ENCODE measurements at places on chromosomes 3 and 15. TPM values are rescaled to one million over a fixed set of nuclear protein-coding genes. Genes with fewer than 3 reads are reported as not detected.

Gene SCG5
- polyA plus RNA-seq = 15.6 TPM

Gene MYRIP
- not detected for polyA plus RNA-seq

Gene RPLP1
- 1,469 TPM for polyA plus RNA-seq

Gene GRK7
- polyA plus RNA-seq = not detected

Gene LOXL1
- 332 TPM for polyA plus RNA-seq

Gene CLK3
- polyA plus RNA-seq = 77.0 TPM

Gene CLDN1
- 7.3 TPM for polyA plus RNA-seq

Gene PPM1L
- 0.14 TPM for polyA plus RNA-seq

Gene C3orf22
- polyA plus RNA-seq = not detected

Gene NECTIN3
- polyA plus RNA-seq = 34.7 TPM

Gene GABPB1
- 26.3 TPM for polyA plus RNA-seq

Gene KLHL18
- polyA plus RNA-seq = 29.1 TPM

Gene PLOD2
- 84.0 TPM for polyA plus RNA-seq

Gene RGMA
- 0.26 TPM for polyA plus RNA-seq

Gene UCN2
- polyA plus RNA-seq = 2.3 TPM

Measured in IMR-90 (cell line).